Testis (tissue), 5 donors: ENCODE measurements at places on chromosomes 13 and 19. TPM values are rescaled to one million over a fixed set of nuclear protein-coding genes. Genes with fewer than 3 reads are reported as not detected.

DNA sequence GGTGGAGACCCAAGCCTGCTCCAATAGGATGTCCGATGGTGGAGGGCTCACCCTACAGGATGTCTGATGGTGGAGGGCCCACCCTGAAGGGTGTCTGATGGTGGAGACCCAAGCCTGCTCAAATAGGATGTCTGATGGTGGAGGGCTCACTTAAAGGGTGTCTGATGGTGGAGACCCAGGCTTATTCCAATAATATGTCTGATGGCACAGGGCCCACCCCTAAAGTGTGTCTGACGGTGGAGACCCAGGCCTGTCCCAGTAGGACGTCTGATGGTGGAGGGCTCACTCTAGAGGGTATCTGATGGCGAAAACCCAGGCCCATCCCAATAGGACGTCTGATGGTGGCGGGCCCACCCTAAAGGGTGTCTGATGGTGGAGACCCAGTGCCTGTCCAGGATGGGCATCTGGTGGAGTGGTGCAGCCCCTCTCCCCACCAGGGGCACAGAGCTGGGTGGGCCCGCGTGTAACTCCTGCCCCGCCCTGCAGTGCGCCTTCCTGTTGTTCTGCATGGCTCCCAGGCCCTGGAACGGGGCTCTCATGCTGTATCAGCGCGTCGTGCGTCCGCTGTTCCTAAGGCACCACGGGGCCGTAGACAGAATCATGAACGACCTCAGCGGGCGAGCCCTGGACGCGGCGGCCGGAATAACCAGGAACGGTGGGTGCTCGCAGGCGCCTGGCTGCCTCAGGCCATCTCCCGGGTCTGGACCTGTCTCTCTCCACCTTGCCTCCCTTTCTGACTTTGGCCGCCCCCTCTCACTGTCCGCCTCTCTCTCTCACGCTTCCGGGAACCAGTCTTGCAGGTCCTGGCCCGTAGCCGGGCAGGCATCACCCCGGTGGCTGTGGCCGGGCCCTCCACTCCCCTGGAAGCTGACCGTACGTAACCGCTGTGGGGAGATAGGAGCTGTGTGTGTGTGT is 5.1 kb downstream of the REEP6 start:
- DNase-seq: no peak

The CLEC17A gene
- 0.56 TPM for total RNA-seq

The LILRA1 gene
- total RNA-seq: not detected

The SIGLEC10 gene
- total RNA-seq: 2.2 TPM
